Activated naive CD4-positive, alpha-beta T cell (primary cell): ENCODE measurements at places on chromosomes 2 and 18.

DNA sequence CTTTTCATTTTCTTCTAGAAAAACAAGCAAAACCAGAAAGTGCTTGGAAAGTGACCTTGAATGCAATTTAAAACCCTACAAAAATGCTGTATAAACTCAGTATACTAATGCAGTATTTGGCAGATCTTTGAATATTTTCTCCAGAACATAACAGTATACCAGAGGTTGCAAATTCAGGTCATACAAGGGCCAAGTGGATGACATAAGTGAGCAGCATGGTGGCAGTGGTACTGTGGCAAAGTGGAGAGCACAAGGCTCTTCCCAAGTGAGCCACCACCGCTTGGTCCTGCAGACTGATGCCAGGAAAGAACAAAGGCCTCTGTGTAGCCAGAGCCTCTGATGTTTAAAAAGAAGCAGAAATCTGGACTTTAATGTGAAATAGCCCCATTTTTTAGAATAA lies 33.1 kb downstream of the METTL4 start:
- DNase-seq: no peak

- no peak for DNase-seq
These were observed 2.2 kb downstream of the SIX3 start for GRCh38 chr2:44943693-44944101.

GRCh38 chr2:237154884-237155851 lies 69.5 kb downstream of the COPS8 start:
- DNase-seq: no peak

- no peak for DNase-seq
These were observed 1033.0 kb upstream of the PIK3C3 start for GRCh38 chr18:40921845-40922629.

GRCh38 chr2:216761133-216761532 lies 65.8 kb upstream of the IGFBP5 start:
- no peak for DNase-seq

DNA sequence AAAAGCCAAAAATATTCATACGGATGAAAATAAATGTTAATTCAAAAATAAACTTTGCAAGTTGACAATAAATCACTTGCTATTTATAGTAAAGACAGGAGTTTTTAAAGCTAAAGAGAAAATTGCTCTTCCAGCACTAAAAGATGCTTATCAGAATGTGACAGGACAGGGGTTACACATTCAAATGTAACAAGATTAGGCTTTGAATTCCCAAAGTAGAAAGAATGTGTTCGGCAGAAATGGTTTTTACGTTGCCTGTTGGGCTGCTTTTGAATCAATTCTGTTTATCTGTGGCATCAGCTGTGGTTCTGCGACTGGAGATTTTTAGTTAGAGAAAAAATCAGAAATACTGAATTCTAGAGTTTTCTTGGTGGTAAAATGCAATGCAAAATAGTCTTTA lies 669.4 kb downstream of the CPS1 start:
- DNase-seq: no peak

DNA sequence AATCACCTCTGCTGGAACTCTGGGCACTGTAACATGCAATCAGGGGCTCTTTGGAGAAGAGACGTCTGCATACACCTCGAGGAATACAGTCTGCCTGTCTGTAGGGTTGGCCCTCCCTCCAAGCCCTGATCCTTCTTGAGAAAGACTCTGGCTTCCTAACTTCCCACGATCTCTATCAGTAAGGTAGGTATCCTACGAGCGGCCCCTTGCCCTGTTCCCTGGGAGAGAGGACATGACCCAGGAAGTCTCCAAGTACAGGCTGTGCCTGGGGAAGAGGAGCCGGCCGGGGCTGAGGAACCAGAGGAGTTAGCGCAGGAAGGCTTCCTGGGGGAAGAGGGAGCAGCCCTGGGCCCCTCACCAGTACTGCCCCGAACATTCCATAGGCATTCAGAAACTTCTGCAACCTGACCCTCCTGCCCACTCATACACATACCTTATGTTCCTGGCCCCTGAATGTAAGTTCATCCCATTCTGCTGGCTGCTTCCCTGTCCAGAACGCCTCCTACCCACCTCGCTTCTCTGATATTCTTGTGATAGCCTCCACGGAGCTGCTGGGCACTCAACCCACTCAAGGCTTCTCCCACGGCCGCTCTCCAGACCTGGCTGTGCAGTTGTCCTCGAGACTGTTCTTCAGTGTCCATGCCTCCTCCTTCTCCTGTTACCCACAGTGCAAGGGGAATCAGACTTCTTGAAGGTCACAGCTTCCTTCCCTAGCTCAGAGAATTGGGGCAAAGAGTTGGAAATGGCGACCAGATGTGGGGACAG lies 116.1 kb downstream of the CYP26B1 start:
- no peak for DNase-seq

GRCh38 chr2:8576525-8577167 lies 105.2 kb upstream of the ID2 start:
- no peak for DNase-seq

- no peak for DNase-seq
These were observed 10.1 kb upstream of the NAT8 start for GRCh38 chr2:73652348-73652747.

DNA sequence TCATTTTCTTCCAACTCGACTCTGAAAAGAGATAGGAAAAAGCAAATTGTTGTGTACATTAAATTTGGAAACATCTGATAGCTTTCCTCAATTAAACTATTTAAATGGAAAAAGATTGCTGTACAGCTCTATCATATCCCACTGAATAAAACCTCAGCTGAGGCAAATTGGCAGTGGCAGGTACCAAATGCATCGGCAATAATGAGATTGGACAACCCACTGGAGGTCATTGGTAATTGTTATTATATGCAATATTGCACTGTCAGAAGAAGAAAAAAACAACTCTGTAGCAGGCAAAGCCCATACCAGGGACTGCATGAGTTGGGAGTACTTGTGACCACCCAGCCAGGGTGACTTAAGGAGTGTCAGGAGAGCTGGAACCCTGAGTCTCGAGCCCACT lies 291.6 kb upstream of the SKOR2 start:
- DNase-seq: no peak

DNA sequence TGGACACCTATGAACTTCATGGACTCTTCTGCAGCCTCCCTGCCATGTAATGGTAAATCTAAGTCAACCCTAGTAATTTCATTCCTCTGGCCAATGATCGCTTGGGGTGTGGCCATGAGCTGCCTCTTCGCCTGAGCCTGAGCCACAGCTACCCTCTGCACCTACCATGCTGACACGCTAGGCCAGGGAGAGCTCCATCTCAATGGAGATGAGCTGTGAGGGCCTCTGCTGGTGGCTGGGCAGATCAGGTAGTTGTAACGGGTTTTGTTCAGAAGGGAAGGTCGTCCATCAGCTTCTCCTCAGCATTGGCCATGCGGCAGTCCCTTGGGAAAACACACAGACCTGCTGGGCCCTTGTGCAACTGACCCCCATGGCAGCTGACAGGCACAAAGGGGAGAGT lies 24.4 kb downstream of the MPHOSPH10 start:
- no peak for DNase-seq

DNA sequence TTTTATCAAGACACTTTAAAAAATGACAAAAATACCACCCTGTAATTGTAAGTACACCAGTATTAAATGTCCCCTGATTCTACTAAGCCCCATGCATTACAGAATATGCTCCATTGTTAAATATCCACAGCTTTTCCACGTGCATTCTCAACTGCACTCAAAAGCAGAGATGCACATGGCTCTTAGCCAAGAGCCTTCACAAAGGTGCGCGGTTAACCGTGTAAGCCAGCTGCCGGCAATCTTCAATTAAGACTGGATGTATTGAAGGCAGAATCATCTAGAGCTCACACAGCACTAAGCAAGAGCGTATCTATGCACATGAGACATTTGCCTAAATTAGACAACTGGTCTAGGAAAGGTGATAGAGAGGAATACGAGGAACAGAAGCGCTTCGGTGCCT lies 278.3 kb downstream of the NAPG start:
- DNase-seq: no peak

DNA sequence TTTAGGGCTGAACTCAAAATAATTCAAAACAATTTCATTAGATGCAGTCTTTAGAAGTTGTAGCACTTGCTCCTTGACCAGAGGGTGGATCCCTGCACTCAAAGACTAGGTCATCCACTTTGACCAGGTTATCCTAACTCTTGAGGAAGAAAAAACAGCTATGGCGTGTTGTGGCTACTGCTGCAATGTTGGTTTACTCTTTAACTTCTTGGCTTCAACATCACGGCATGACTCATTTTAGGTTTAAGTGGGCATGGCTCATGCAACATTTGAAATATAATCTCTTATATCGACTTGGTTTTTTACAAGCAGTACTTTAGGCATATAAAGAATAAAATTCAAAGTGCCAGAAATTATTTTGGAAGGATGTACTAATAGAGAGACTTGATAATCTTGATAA lies 35.4 kb downstream of the ANKRD29 start:
- DNase-seq: no peak

DNA sequence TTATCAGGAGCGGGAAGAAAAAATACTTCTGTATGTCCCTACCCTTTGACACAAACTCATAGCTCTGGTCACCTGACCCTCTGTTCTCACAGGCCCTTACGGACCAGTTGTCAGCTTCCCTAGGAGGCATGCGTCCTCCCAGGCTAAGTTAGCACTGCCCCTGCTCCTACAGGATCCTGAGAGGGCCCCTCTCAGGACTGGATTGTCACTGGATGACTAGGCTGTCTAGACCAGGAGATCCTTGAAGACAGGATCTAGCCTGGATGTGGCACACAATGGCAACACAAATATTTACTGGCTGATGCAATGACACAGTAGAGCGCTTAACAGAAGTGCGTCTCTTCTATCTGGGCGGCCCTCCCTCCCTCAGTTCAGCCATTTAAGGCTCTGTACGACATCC lies 7.7 kb downstream of the FAM228A start:
- no peak for DNase-seq

GRCh38 chr2:131493199-131493968 lies 1.2 kb upstream of the MZT2A start:
- DNase-seq: no peak

GRCh38 chr2:235467588-235467987 lies 26.3 kb upstream of the AGAP1 start:
- DNase-seq: no peak

GRCh38 chr2:65487404-65487803 lies 55.0 kb upstream of the SPRED2 start:
- DNase-seq: no peak

DNA sequence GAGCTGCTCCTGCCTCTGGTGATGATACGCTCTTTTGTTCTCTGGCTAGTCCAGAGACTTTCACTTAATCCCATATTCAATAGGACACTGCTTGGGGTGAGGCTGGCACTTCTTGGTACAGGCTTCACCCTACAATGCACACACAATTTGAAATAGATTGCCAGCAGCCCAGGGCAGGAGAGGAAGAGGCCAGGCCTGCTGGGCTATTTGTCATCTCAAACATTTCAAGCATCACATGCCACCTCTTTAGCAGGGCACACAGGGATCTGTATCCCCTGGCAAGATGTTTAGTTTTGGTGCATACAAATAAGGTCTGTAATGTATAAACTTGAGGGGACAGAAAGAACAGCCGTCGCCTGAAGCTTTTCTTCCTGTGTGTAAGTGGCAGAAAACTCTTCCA lies 120.4 kb downstream of the CHST9 start:
- DNase-seq: no peak

DNA sequence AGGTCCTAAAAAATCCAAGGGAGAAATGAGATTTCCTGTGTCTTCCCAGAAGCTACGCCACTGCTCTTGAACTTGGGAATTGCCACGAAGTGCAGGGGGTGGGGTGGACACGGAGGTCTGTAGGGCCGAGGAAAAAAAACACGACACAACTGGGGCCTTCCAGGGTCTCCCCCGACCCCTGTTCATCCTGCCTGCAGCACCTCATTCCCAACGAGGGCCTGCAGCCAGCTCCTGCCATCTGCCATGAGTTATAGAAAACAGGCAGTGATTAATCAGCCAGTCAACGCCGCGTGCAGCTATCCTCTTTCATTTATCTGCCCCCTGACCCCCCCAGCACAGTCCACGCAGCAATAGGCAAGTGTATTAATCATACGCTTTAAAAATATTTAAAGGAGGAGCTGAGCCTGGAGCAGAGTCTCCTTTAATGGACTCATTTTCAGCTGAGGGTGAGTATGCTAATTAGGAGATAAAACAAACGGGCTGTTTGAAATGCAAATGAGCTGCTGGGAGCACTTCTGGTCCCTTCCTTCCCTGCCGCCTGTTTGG lies 209.9 kb downstream of the TFCP2L1 start:
- no peak for DNase-seq

DNA sequence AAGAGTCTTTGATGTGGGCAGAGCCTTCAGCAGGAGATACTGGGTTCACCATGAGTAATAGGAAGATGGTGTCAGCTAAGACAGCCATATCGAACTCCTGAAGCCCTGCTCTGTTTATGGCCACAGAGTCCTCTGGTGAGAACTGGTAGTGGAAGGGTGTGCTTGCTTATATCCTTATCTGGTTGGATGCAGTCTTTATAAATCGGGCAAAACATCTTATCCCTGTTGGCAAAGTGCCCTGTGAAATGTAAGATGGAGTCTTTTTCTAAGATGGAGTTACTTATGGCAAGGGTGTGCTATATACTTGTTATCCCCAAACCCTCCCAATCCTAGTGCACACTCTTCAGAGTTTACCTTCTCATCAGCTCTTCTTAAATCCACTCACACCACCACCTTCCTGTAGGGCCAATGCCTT lies 190.8 kb upstream of the PARD3B start:
- DNase-seq: no peak

GRCh38 chr2:217810260-217810659 lies 192.5 kb downstream of the TNS1 start:
- no peak for DNase-seq

- DNase-seq: no peak
These were observed 906.7 kb downstream of the NRXN1 start for GRCh38 chr2:50125246-50125645.

GRCh38 chr18:62097698-62098097 lies 89.2 kb downstream of the PIGN start:
- DNase-seq: no peak

GRCh38 chr2:26711457-26712161 lies 19.1 kb downstream of the KCNK3 start:
- no peak for DNase-seq

- DNase-seq: no peak
These were observed 14.6 kb downstream of the STRADB start for GRCh38 chr2:201466050-201466675.

- no peak for DNase-seq
These were observed 124.0 kb upstream of the CAVIN2 start for GRCh38 chr2:191970867-191971266.

DNA sequence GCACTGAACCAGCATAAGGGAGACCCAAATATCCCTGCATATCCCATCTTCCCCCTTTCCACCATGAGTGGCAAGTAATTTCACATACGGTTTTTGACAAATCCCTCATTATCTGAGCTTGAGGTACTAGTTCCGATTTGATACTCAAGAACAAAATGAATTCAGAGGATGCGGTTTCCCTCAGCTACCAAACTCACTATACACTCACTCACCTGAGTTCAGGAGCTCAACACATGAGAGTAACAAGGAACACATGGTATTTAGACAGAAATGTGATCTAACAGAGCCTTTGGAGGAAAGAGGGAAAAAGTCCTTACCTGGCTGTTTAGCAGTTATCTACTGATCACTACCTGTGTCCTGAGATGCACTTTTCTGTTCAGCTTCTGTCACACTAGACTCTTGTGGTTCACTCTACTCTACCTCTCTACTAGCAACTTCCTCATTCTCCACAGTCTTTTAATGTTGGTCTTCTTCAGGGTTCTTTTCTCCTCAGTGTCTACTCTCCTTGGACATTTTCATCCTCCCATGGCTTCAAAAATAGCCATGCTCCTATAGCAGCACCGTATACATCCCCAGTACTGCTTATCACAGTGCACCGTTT lies 25.1 kb downstream of the ASXL2 start:
- DNase-seq: no peak

GRCh38 chr2:231093933-231094332 lies 30.9 kb downstream of the HTR2B start:
- DNase-seq: no peak
